ENCODE measurements at places on chromosomes 6 and 20. TPM values are rescaled to one million over a fixed set of nuclear protein-coding genes. Genes with fewer than 3 reads are reported as not detected.

Gene MUCL3
- 0.19 TPM for total RNA-seq

Gene ANKRD66
- total RNA-seq = not detected

Gene TRIM31
- 4.0 TPM for total RNA-seq

Gene MAP7
- 48.7 TPM for total RNA-seq

Gene SLA2
- total RNA-seq = 0.47 TPM

Gene ESR1
- 4.3 TPM for total RNA-seq

Gene LRRC1
- total RNA-seq = 36.5 TPM

Gene SLPI
- total RNA-seq = 6.9 TPM

Gene OVOL2
- 7.2 TPM for total RNA-seq

Gene SLC29A1
- 51.3 TPM for total RNA-seq

Gene SMLR1
- 0.94 TPM for total RNA-seq

Gene SLC22A16
- total RNA-seq = 25.0 TPM

Gene FNDC1
- 1.7 TPM for total RNA-seq

Gene RBCK1
- 87.2 TPM for total RNA-seq
